ENCODE measurements at places on chromosomes 5 and 9. TPM values are rescaled to one million over a fixed set of nuclear protein-coding genes. Genes with fewer than 3 reads are reported as not detected.

DNA sequence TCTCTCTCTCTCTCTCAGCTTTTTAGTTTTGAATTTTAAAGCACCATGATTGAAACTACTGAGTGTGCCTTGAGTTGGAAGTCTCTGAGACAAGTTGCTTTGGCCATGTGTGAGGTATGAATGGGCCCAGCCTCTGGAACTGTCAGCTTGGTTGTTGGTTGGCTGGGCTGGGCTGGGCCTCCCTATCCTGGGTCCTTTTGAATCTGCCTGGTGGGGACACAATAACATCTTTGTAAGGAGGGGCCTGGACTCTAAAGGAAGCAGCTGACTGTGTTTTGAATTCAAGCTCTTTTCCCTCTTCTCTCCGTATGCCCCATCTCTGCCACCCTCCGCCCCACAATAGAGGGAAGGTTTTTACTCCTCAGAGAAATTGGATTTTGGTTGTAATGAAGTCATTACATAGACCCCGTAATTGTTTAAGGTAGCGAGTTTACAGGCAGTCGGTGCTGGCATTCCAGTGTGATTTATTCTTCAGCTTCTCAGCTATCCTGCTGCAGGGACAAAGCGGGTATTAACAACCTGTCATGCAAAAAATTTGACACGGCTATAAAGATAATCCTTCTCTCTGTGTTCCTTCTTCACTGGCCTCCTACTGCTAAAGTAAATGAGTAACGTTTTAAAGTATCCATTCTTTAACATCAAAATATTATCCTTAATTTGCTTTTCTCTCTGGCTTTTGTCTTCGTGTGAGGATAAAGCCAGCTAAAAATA lies 105.4 kb downstream of the DAPK1 start:
- DNase-seq, result no peak

- DNase-seq, result no peak
Observed at GRCh38 chr5:80659106-80659505, 4.3 kb upstream of the DHFR start.

GRCh38 chr5:39521098-39521860 lies 96.5 kb upstream of the DAB2 start:
- no peak for DNase-seq

DNA sequence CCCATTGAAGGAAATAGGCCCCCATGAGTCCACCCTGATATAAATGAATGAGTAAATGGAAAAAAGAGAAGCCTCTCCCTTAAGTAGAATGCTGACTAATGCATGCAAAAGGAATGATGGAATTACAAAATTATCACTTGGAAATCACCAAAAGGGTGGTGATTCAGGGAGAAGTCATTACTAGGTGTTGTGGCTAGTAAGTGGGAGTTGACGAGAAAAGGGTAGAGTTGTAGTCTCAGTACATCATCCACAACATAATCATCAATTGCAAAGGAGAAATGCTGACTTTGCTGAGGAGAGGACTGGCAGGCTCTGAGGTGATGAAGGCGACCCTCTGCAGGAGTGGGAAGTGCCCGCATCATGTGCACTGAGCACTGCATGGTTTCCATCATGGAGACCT lies 201.5 kb upstream of the S1PR3 start:
- no peak for DNase-seq

DNA sequence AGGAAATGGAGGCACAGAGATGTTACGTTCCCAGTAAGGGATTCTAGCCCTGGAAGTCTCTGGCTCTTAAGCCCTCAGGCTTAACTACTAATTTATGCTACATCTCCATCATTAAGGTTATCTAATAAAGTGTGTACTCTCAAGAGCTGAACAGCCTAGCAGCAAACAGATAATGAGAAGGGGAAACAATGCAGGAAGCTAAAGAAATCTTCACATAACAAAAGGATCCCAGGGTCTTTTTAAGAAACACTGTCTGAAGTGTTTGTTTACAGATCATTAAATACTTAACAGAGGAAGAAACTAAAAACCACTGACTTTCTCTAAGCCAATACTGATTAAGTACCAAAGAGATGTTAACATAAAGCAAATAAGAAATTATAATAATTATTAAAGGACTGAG lies 129.0 kb downstream of the PAPPA start:
- no peak for DNase-seq

PCDHB7 gene
- not detected for total RNA-seq

GRCh38 chr5:109327570-109327969 lies 82.2 kb downstream of the PJA2 start:
- no peak for DNase-seq

GRCh38 chr9:23555851-23556250 lies 270.2 kb downstream of the ELAVL2 start:
- DNase-seq, result no peak

DNA sequence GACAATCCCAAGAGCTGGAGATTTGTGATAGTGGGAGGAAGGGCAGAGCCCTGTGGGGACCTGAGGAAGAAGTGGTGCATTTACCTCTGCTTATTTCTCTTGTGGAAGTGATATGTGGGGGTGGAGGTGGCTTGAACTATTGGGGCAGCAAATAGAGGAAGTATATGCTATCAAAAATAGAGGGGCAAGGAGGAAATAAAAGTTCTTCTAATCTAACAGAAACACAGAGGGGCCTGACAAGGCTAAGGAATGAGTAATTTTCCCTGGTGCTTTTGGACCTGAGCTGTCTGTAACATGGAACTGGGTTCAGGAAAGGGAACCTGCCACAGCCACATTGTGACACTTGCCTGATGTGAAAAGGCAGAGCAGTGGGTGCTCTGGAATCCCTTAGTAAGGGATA lies 378.6 kb upstream of the KLF4 start:
- DNase-seq, result no peak

GRCh38 chr9:16371306-16371705 lies 499.2 kb downstream of the BNC2 start:
- no peak for DNase-seq

All from activated CD4-positive, alpha-beta T cell treated with anti-CD3 and anti-CD28 coated beads for 36 hours (primary cell).